ENCODE measurements at places on chromosomes 7 and 10. TPM values are rescaled to one million over a fixed set of nuclear protein-coding genes. Genes with fewer than 3 reads are reported as not detected.

The RPA3 gene
- total RNA-seq = 17.0 TPM

The RELN gene
- total RNA-seq = 6.2 TPM

The FERD3L gene
- total RNA-seq = not detected

The TMEM196 gene
- total RNA-seq = 3.6 TPM

The CUBN gene
- total RNA-seq = 1.1 TPM

The SLC16A9 gene
- total RNA-seq = 6.1 TPM

The COL1A2 gene
- total RNA-seq = 780 TPM

The GIMAP1 gene
- total RNA-seq = 3.3 TPM

The ABCF2 gene
- total RNA-seq = 24.4 TPM

The GARIN1A gene
- 3.0 TPM for total RNA-seq

The NXPH1 gene
- not detected for total RNA-seq

The CCL26 gene
- total RNA-seq = 1.00 TPM

The CLCN1 gene
- total RNA-seq = 0.05 TPM

The DPYSL4 gene
- total RNA-seq = 1.4 TPM

The CNOT4 gene
- 28.2 TPM for total RNA-seq

The SPDYE1 gene
- total RNA-seq = not detected

The NODAL gene
- total RNA-seq = not detected

The PIK3AP1 gene
- total RNA-seq = 14.5 TPM

The HHEX gene
- total RNA-seq = 11.3 TPM

The FEZF1 gene
- total RNA-seq = not detected

The ELMO1 gene
- total RNA-seq = 46.7 TPM

The CYP3A4 gene
- total RNA-seq = not detected

The BICC1 gene
- total RNA-seq = 46.5 TPM

The C7orf57 gene
- total RNA-seq = not detected

The GIMAP6 gene
- 33.3 TPM for total RNA-seq

The IFIT1B gene
- total RNA-seq = 1.1 TPM

The HOXA4 gene
- total RNA-seq = 9.5 TPM

The AOC1 gene
- 0.46 TPM for total RNA-seq

The TMEM130 gene
- total RNA-seq = 0.62 TPM

The SMO gene
- total RNA-seq = 8.5 TPM

The ACBD7 gene
- not detected for total RNA-seq

The TEX36 gene
- total RNA-seq = not detected

The SH3PXD2A gene
- total RNA-seq = 93.6 TPM

The KAT6B gene
- total RNA-seq = 34.7 TPM

The TYW1 gene
- 11.5 TPM for total RNA-seq

The BMS1 gene
- 11.9 TPM for total RNA-seq

The IKZF1 gene
- total RNA-seq = 13.7 TPM

The HOXA5 gene
- total RNA-seq = 17.6 TPM

The OR2A42 gene
- total RNA-seq = not detected

The MYH16 gene
- total RNA-seq = not detected

The CPED1 gene
- 120 TPM for total RNA-seq

The CPXM2 gene
- 200 TPM for total RNA-seq

Data from posterior vena cava (tissue), 2 donors.